Ascending aorta (tissue), 2 donors: ENCODE measurements at places on chromosomes 4 and X.
A peak's percentile ranks its signal among the peaks of the same experiment; 100 is the strongest.

DNA sequence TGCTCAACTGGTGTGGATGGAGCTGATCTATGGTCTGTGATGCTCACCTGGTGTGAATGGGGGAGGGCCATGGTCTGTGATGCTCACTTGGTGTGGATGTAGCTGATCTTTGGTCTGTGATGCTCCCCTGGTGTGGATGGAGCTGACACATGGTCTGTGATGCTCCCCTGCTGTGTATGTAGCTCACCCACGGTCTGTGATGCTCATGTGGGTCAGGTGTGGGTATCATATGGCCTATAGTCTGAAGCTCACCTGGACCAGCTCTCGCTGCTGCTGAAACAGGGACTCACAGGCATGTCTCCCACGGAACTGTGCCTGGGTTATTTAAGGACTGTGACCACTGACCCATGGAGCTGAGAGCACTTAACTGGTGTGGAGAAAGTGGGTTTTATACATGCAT, 109.7 kb downstream of the CRLF2 start:
- no peak overlapping the region for H3K4me3 ChIP-seq
- no peaks in the 10 kb centered on the region for H3K36me3 ChIP-seq
- peak; percentile 19 for DNase-seq
- H3K27ac ChIP-seq: no peak overlapping the region

DNA sequence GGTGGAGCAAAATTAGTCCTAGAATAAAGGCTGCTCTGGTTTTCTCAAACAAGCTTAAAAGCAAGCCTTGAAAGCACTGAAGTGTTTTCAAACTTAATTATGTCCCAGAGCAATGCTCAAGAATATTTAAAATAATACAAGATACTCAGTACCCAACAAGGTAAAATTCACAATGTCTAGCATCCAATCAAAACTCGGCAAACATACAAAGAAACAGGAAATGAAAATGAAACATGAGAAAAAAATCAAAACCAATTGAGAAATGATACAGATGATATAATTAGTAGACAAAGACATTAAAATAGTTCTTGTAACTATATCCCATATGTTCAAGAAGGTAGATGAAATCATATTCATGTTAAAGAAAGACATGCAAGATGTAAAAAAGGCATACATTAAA, 45.0 kb upstream of the MAML3 start:
- no peaks in the 10 kb centered on the region for H3K27me3 ChIP-seq
- no peak for DNase-seq
- H3K4me3 ChIP-seq: no peak overlapping the region
- H3K36me3 ChIP-seq: no peaks in the 10 kb centered on the region
- H3K4me1 ChIP-seq: no peaks in the 10 kb centered on the region

- H3K4me3 ChIP-seq: peak overlapping the region; percentile 42
- DNase-seq: no peak
- no peaks in the 10 kb centered on the region for H3K27me3 ChIP-seq
- peaks cover 35% of the 10 kb centered on the region for H3K4me1 ChIP-seq
Observed at GRCh38 chr4:7886007-7886973, 53.4 kb downstream of the AFAP1 start.

DNA sequence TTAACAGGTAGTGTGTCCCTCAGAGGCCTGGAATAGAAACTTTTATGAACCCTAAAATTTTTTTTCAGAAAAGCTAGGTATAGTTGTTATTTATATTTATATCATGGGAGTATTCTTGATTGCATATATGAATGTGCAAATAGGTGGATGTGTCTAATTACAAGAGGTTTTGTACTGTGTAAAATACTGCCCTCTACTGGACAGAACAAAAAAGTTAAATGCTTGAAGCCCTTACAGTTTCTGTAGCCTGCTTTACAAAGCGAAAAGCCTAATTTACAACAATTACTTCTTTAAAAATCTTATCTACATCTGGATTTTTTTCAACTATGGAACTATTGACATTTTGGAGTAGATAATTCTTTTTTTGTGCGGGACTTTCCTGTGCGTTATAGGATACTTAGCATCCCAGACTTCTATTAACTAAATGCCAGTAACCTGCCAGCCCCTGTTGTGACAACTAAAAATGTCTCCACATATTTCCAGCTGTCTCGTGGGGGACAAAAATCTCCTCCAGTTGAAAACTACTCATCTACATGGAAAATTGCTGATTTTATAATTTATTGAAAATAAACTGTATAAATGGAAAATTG, 35.1 kb downstream of the ENPEP start:
- H3K4me3 ChIP-seq: no peak overlapping the region
- no peak overlapping the region for H3K27ac ChIP-seq
- DNase-seq: no peak

DNA sequence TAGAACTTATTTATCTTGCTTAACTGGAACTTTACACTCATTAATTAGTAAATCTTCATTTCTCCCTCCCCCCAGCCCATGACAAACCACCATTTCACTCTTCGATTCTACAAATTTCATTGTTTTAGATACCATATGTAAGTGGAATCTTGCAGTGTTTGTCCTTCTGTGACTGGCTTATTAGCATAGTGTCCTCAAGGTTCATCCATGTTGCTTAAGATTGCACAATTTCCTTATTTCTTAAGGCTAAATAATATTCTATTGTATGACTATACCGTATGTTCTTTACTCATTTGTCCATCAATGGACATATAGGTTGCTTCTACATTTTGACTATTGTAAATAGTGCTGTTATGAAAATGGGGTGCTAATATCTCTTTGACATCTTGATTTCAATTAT, 24.5 kb upstream of the RNF212 start:
- no peaks in the 10 kb centered on the region for H3K4me1 ChIP-seq
- H3K27ac ChIP-seq: no peak overlapping the region
- H3K36me3 ChIP-seq: no peaks in the 10 kb centered on the region
- H3K4me3 ChIP-seq: no peak overlapping the region
- no peaks in the 10 kb centered on the region for H3K27me3 ChIP-seq

DNA sequence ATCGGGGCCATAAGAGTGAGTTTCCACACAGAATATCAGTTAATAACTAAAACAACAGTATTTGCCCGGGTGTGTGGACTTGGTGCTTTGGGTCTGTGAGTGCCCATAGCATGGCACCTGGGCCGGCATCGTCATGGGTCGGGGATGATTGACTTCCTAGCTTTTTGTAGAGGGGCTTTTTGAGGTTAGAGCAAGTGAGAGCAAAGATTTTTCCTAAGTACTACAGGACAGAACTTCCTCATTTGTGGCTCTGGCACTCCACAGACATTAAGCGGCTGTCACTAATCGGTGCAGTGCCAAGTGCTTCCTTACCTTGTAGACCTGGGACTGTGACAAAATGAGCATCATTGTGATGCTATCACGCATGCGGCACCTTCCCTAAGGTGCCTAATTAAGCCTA, 81.0 kb downstream of the SHROOM2 start:
- no peaks in the 10 kb centered on the region for H3K27me3 ChIP-seq
- no peak overlapping the region for H3K4me3 ChIP-seq
- H3K27ac ChIP-seq: no peak overlapping the region
- H3K36me3 ChIP-seq: no peaks in the 10 kb centered on the region
- no peaks in the 10 kb centered on the region for H3K4me1 ChIP-seq

- no peak overlapping the region for H3K4me3 ChIP-seq
- H3K27me3 ChIP-seq: no peaks in the 10 kb centered on the region
- H3K4me1 ChIP-seq: no peaks in the 10 kb centered on the region
- H3K27ac ChIP-seq: no peak overlapping the region
- DNase-seq: no peak
Observed at GRCh38 chr4:65789341-65789740, 119.1 kb upstream of the EPHA5 start.

GRCh38 chrX:26851981-26852380, 611.2 kb downstream of the PPP4R3C start:
- no peaks in the 10 kb centered on the region for H3K27me3 ChIP-seq
- no peak for DNase-seq
- no peak overlapping the region for H3K27ac ChIP-seq
- H3K4me3 ChIP-seq: no peak overlapping the region
- no peaks in the 10 kb centered on the region for H3K4me1 ChIP-seq

GRCh38 chrX:17737986-17738713, 857 bp downstream of the SCML1 start:
- peak overlapping the region; percentile 92 for H3K27ac ChIP-seq
- peaks cover 3% of the 10 kb centered on the region for H3K4me1 ChIP-seq
- peak overlapping the region; percentile 55 for H3K4me3 ChIP-seq

GRCh38 chrX:97446298-97446882, 562.7 kb downstream of the RPA4 start:
- no peak overlapping the region for H3K4me3 ChIP-seq
- DNase-seq: no peak
- no peak overlapping the region for H3K27ac ChIP-seq
- H3K36me3 ChIP-seq: no peaks in the 10 kb centered on the region
- no peaks in the 10 kb centered on the region for H3K4me1 ChIP-seq

DNA sequence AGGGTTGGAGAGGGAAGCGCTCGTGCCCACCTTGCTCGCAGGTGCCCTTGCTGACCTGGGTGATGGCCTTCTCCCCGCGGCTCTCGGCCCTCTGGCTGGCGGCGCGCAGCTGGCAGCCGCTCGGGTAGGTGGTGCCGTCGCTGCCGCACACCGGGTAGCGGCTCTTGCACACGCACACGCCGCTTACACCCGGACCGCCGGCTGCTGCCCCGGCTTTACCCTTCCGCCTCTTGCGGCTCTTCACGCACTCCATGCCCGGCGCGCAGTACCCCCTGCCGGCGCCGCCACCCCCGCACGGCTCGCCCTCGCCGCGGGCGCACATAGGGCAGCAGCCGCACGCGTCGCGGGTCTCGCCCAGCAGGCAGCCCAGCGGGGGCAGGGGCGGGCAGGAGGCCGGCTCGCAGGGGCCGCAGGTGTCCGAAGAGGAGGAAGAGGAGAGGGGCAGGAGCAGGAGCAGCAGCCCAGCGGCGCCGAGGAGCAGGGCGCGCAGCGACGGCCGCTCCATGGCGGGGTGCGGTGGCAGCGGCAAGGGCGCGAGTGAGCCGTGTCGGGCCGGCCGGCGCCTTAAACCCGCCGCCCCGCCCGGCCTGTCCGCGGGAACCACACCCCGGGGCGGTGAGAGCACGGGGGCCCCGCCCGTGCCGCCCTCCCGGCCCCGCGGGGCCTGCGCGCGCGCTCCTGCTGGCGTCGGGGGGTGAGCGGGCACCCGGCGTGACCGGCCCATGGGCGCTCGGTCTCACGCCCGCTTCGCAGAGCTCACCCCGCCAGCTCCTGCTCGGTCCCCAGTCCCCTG, at the start of gene IGFBP7:
TSS of gene IGFBP7 (minus strand) at position 539 of the 793 bp plus-strand sequence. CDS start at position 505, 34 bp downstream.
- H3K4me1 ChIP-seq: no peaks in the 10 kb centered on the region
- H3K27me3 ChIP-seq: no peaks in the 10 kb centered on the region
- H3K4me3 ChIP-seq: peak within 1 kb of the TSS; percentile 80

GRCh38 chr4:66186095-66186494, 515.8 kb upstream of the EPHA5 start:
- DNase-seq: no peak
- H3K27me3 ChIP-seq: no peaks in the 10 kb centered on the region
- H3K27ac ChIP-seq: no peak overlapping the region
- no peaks in the 10 kb centered on the region for H3K4me1 ChIP-seq
- no peaks in the 10 kb centered on the region for H3K36me3 ChIP-seq

- H3K4me1 ChIP-seq: no peaks in the 10 kb centered on the region
- no peaks in the 10 kb centered on the region for H3K27me3 ChIP-seq
- no peak for DNase-seq
- H3K36me3 ChIP-seq: no peaks in the 10 kb centered on the region
- H3K27ac ChIP-seq: no peak overlapping the region
Observed at GRCh38 chrX:68114573-68115129, 318.6 kb downstream of the OPHN1 start.

DNA sequence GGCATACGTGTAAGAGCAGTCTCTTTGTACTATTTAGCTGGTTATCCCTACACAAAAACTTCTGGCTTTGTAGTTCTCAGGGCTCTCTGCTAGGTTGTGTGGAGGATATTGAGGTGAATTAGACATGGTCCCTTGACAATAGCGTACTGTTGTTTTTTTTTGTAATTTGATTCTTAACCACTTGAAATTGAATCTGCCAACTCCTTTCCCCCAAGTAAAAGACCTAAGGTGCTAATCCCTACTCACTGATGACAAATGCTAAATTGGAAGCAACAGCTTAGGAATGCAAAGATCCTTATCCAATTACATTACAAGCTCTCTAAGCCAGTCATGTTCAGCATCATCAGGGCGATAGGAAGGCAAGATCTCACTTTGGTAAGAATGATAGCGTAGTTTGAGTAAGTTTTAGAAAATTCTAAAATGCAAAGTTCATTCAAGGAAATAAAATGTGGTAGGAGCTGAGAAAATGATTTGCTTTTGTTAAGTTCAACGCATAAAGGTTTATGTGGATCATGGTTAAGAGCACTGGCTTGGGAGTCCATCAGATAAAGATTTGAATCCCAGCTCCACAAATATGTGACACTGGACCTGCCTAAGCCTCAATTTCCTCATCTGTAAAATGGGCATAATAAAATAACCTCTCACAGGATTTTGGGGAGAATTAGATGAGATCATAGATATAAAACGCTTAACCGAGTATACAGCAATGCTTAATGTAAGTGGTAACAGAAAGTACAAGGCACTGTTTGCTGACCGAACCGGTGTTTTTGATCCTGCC, 39.3 kb downstream of the DOCK11 start:
- H3K4me3 ChIP-seq: no peak overlapping the region
- no peaks in the 10 kb centered on the region for H3K36me3 ChIP-seq
- no peaks in the 10 kb centered on the region for H3K27me3 ChIP-seq
- H3K4me1 ChIP-seq: no peaks in the 10 kb centered on the region
- no peak for DNase-seq

DNA sequence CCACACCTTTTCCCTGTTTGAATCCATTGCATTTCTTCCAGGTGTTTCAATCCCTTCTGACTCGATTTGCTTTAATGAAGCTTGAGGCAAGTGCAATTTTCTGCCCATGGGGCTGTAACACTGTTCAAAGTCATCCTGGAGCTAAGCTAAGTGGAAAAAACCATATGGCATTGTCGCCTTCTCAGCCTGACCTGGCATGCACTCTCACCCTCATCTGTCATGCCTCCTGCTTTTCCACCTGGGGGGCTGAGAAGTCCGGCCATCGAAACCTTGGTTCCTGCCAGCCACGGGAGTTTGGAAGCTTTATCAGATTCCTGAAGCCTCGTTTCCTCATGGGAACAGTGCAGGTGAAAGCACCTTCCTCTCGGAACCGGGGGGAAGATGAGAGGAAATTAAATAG, 38.2 kb downstream of the WFS1 start:
- peaks cover 25% of the 10 kb centered on the region for H3K36me3 ChIP-seq
- H3K4me1 ChIP-seq: peaks cover 2% of the 10 kb centered on the region
- H3K27ac ChIP-seq: no peak overlapping the region

DNA sequence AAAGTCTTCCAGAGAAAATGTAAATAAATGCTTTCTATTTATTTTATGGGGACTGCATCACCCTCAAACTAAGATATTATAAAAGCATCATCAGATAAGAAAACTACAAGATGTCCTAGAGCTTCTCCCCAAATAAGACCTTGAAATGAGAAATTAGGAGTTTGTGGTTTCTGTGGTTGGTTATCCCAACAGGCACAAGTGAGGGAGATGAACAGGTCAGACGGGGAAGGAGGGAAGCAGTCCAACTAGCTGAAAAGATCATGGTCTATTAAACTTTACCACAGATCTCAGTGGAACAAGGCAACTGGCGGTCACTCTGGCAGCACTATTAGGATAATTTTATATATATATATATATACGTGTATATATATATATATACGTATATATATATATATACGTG, 319.3 kb upstream of the GRID2 start:
- H3K4me1 ChIP-seq: no peaks in the 10 kb centered on the region
- no peak overlapping the region for H3K27ac ChIP-seq
- no peaks in the 10 kb centered on the region for H3K27me3 ChIP-seq
- DNase-seq: no peak
- H3K4me3 ChIP-seq: no peak overlapping the region
